ENCODE measurements at places on chromosomes 2 and 18. TPM values are rescaled to one million over a fixed set of nuclear protein-coding genes. Genes with fewer than 3 reads are reported as not detected.

Gene BZW1
- 219 TPM for total RNA-seq

Gene LOXL3
- 1.3 TPM for total RNA-seq

Gene HSPE1
- 139 TPM for total RNA-seq

Gene DPP10
- total RNA-seq: not detected

Gene RNF103
- total RNA-seq: 41.9 TPM

DNA sequence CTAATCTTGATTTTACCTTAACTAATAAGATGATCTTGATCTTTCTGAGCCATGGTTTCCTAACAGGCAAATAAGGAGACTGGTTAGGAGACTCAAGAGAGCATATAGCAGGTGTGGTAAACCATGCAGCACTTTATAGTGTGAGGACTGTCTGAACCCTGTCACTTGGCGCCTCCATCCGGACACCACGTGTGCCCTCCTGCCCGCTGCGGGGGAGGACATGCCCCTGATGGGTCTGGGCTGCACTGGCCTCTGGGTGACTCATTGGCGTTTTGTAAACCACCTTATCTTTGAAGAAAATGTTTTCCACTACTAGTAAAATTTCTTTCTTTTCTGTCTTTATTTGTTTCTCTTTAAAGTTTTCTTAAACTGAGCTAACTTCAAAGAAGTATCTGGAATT lies 131.1 kb downstream of the FMNL2 start:
- H3K4me3 ChIP-seq: no peak overlapping the region
- peaks cover 7% of the 10 kb centered on the region for H3K4me1 ChIP-seq
- no peaks in the 10 kb centered on the region for H3K27me3 ChIP-seq
- H3K36me3 ChIP-seq: no peaks in the 10 kb centered on the region

GRCh38 chr2:103859238-103859637 lies 994.7 kb upstream of the POU3F3 start:
- no peak overlapping the region for H3K4me3 ChIP-seq
- H3K36me3 ChIP-seq: no peaks in the 10 kb centered on the region
- H3K4me1 ChIP-seq: no peaks in the 10 kb centered on the region
- H3K27me3 ChIP-seq: no peaks in the 10 kb centered on the region
- no peak overlapping the region for H3K27ac ChIP-seq

GRCh38 chr18:75350512-75350839 lies 77.0 kb downstream of the SMIM21 start:
- no peaks in the 10 kb centered on the region for H3K27me3 ChIP-seq
- no peak overlapping the region for H3K27ac ChIP-seq
- no peak overlapping the region for H3K4me3 ChIP-seq
- no peak for DNase-seq
- no peaks in the 10 kb centered on the region for H3K36me3 ChIP-seq
- H3K4me1 ChIP-seq: no peaks in the 10 kb centered on the region

DNA sequence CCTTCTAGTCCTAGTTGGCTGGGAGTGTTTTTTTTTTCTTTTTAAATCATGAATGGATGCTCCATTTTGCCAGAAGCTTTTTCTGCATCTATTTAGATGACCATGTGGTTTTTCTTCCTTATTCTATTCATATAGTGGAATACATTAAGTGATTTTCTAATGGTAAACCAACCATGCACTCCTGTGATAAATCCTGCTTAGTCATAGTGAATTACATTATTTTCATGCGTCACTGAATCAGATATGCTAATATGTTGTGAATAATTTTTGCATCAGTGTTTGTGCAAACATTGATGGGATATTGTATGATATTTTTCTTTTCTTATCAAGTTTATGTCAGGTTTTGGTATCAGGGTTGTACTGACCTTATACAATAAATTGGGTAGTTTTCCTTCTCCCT lies 229.3 kb upstream of the REV1 start:
- no peaks in the 10 kb centered on the region for H3K4me1 ChIP-seq
- no peaks in the 10 kb centered on the region for H3K27me3 ChIP-seq
- no peaks in the 10 kb centered on the region for H3K36me3 ChIP-seq
- no peak for DNase-seq

DNA sequence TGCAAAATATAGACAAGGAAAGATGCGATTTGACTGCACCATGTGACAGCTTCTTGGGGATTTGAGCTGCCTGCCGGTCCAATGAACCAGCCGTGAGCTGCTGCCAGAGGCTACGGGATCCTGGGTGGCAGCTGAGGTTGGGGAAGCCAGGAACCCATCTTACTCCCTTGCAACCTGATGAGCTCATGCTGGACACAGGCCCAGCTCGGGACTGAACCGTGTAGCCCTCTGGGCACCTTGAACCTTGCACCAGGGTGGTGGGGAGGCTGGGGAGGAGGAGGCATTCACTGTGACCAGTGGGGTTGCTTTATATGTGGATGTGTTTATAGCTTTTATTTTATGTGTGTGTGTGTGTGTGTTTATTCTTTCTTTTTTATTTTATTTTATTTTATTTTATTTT lies 9.1 kb downstream of the ALPI start:
- H3K27ac ChIP-seq: no peak overlapping the region
- no peaks in the 10 kb centered on the region for H3K27me3 ChIP-seq
- no peaks in the 10 kb centered on the region for H3K4me1 ChIP-seq
- no peaks in the 10 kb centered on the region for H3K36me3 ChIP-seq

DNA sequence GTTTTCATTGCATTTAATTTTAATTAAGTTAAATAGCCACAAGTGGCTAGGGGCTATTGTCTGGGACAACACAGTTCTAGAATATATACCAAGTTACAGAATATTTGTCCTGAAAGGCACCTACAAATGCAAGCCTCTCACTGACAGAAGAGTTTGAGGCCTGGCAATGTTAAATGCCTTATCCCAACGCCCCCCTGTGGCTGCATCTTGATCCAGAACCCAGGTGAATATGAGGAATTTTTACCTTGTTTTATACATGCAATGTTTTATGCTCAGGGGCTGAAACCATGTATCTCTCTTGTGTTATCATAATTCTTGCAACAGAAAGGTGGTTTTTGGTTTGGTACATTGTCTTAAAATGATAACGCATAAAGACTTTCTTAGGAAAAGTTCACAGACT lies 71.8 kb upstream of the SEC11C start:
- peak overlapping the region; percentile 83 for H3K27ac ChIP-seq
- H3K4me3 ChIP-seq: no peak overlapping the region
- DNase-seq: no peak
- no peaks in the 10 kb centered on the region for H3K4me1 ChIP-seq
- H3K27me3 ChIP-seq: no peaks in the 10 kb centered on the region
- H3K36me3 ChIP-seq: no peaks in the 10 kb centered on the region

DNA sequence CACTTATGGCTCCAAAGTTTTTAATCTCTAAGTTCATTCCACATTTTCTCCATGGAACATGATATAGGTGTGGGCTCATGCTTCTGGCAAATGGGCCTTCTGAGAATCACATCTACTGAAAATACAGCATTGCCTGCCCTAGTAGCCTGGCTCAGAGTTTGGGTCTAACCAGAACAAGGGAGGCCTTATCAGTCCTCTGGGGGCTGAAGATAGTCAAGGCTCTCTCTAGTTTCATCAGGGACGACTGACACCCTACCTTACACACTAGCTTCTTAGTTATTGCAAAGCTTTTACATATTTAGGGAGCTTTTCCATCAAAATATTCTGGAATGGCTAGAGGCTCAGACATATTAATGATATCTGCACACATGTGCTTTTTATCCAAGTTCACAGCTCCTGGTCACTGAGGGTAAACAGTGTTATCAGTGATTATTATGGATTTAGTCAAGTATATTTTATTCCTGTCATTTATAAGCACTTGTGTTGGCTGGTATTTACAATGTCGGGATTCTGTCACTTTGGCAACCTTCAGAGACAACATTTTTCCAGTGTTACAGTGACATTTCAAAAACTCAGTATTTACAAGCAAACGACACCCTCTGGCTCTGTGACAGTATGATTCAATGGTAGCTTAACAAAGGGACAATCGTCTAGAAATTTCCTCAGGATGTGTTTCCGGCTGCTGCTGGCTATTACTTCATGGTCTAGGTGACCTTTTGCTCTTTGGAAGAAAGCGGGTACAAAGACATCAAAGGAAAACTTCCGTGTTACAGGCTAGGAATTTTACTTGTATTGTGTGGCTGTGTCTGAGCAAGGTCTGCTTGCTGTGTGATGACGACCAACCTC lies 200.6 kb downstream of the TCF4 start:
- H3K27ac ChIP-seq: no peak overlapping the region
- H3K4me3 ChIP-seq: no peak overlapping the region
- no peaks in the 10 kb centered on the region for H3K4me1 ChIP-seq
- no peaks in the 10 kb centered on the region for H3K36me3 ChIP-seq

- no peak within 1 kb of the TSS for H3K27ac ChIP-seq
- no peaks in the 10 kb centered on the region for H3K27me3 ChIP-seq
- DNase-seq: no peak
- no peaks in the 10 kb centered on the region for H3K36me3 ChIP-seq
- no peak within 1 kb of the TSS for H3K4me3 ChIP-seq
- H3K4me1 ChIP-seq: no peaks in the 10 kb centered on the region
These were observed at the start of gene SERPINB2 for GRCh38 chr18:63887424-63887823. SERPINB2 (plus strand) TSS chr18:63887705; CDS start chr18:63891445, 3,740 bp downstream.

GRCh38 chr2:150286730-150287362 lies 200.6 kb downstream of the RND3 start:
- H3K4me1 ChIP-seq: no peaks in the 10 kb centered on the region
- no peaks in the 10 kb centered on the region for H3K36me3 ChIP-seq
- no peaks in the 10 kb centered on the region for H3K27me3 ChIP-seq
- no peak overlapping the region for H3K27ac ChIP-seq

GRCh38 chr2:3466482-3466863 lies 52.9 kb downstream of the ADI1 start:
- no peaks in the 10 kb centered on the region for H3K27me3 ChIP-seq
- no peak for DNase-seq
- H3K27ac ChIP-seq: no peak overlapping the region

DNA sequence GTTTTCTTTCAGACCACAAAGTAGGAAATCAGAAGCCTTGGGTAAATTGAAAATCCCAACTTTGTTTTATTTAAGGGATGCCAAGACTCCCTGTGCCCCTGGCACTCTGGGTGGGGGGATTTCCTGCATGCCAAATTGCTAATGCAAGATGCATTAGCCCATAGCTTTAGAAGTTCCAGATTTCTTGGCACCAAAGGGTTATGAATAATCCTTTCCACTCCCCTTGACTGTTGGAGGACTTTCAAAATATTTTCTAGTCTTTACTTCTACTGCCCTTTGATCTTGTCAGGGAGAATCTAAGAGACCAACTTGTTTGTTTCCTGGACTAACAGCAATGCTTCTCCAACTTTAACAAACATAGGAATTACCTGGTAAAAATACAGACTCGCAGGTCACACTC lies 81.8 kb upstream of the TGIF1 start:
- DNase-seq: no peak
- no peaks in the 10 kb centered on the region for H3K36me3 ChIP-seq
- no peaks in the 10 kb centered on the region for H3K27me3 ChIP-seq
- H3K27ac ChIP-seq: no peak overlapping the region
- H3K4me1 ChIP-seq: no peaks in the 10 kb centered on the region

GRCh38 chr2:216644842-216645635 lies 11.8 kb downstream of the IGFBP2 start:
- no peak for DNase-seq
- H3K4me1 ChIP-seq: no peaks in the 10 kb centered on the region
- H3K27ac ChIP-seq: peak overlapping the region; percentile 3
- no peaks in the 10 kb centered on the region for H3K36me3 ChIP-seq

GRCh38 chr2:110980339-110981062 lies 140.2 kb upstream of the BCL2L11 start:
- no peaks in the 10 kb centered on the region for H3K36me3 ChIP-seq
- no peak for DNase-seq
- no peak overlapping the region for H3K27ac ChIP-seq
- no peaks in the 10 kb centered on the region for H3K4me1 ChIP-seq
- H3K4me3 ChIP-seq: no peak overlapping the region

DNA sequence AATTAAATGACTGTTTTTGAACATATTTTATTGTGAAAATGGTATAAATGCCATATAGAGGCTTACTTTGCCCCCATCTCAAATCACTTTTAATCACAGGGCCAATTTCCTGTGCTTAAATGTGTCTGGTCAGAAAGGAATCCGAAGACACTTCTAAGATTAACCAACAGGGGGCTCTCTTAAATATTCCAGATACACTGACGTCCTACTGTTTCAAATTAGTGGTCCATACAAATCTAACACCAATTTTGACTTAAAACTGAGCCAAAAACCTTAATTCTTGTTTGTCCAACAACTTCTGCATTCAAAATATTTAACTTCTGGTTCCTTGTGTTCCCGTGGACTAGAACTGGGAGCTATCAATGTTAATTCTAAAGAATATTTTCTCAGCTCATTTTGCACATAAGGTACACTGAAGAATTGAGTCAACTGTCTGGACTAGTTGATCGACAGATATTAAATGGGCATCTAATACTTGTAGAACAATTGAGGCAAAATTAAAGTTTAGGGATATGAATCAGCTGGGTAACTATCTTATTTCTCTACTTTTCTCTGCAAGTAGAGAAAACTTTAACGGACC lies 557.5 kb downstream of the ARHGAP15 start:
- no peak for DNase-seq
- no peaks in the 10 kb centered on the region for H3K27me3 ChIP-seq
- no peak overlapping the region for H3K4me3 ChIP-seq
- H3K4me1 ChIP-seq: no peaks in the 10 kb centered on the region
- H3K36me3 ChIP-seq: no peaks in the 10 kb centered on the region

DNA sequence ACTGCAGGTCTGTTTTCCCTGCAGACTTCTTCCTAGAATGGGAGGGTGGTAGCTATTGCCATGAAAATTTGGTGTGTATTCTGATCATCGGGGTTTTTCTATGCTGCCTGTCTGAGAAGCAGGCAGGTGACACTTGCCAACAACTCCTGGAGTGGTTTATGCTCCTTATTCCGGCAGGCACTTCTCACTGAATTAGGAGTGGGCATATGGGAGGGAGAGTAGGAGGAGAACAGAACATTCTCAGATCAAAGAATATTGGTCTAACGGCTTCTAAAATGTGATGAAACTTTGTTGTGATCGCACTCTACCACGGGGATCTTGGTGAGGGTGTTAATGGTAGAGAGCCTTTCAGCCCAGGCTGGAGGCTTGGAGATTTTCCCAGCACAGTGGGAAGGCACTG lies 480.8 kb downstream of the PLCL1 start:
- no peaks in the 10 kb centered on the region for H3K27me3 ChIP-seq
- H3K27ac ChIP-seq: no peak overlapping the region
- no peak overlapping the region for H3K4me3 ChIP-seq
- no peaks in the 10 kb centered on the region for H3K4me1 ChIP-seq

DNA sequence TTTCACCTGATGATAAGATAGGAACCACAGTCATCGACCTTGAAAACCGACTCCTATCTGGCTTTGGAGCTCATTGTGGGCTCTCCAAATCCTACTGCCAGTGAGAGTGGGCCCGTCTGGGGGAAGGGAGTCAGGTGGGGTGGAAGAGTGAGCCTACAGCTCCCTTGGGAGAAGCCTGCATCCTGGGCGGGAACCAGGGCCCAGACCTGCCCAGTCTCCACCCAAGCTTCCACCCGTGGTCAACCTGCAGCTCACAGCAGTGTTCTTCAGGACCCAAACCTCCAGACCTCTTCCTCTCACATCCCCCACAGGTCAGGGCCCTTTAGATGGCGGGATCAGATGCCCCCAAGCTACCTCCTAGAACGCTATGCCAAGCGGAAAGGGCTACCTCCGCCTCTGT lies 40.2 kb downstream of the LMAN2L start:
- no peaks in the 10 kb centered on the region for H3K27me3 ChIP-seq
- DNase-seq: no peak
- no peaks in the 10 kb centered on the region for H3K4me1 ChIP-seq
- H3K4me3 ChIP-seq: no peak overlapping the region

GRCh38 chr2:88181511-88181910 lies 11.4 kb downstream of the THNSL2 start:
- H3K36me3 ChIP-seq: no peaks in the 10 kb centered on the region
- DNase-seq: no peak
- H3K4me3 ChIP-seq: no peak overlapping the region

- H3K4me3 ChIP-seq: no peak overlapping the region
- no peak overlapping the region for H3K27ac ChIP-seq
- H3K4me1 ChIP-seq: no peaks in the 10 kb centered on the region
- H3K27me3 ChIP-seq: no peaks in the 10 kb centered on the region
These were observed 20.3 kb downstream of the PTPN2 start for GRCh38 chr18:12863687-12864216.

All from prostate gland (tissue), 2 donors.